ENCODE measurements at places on chromosomes 12 and 14. TPM values are rescaled to one million over a fixed set of nuclear protein-coding genes. Genes with fewer than 3 reads are reported as not detected.

Gene FBRSL1
- total RNA-seq: 58.5 TPM

Gene KRT1
- total RNA-seq: not detected

Gene RPL36AL
- total RNA-seq: 229 TPM

DNA sequence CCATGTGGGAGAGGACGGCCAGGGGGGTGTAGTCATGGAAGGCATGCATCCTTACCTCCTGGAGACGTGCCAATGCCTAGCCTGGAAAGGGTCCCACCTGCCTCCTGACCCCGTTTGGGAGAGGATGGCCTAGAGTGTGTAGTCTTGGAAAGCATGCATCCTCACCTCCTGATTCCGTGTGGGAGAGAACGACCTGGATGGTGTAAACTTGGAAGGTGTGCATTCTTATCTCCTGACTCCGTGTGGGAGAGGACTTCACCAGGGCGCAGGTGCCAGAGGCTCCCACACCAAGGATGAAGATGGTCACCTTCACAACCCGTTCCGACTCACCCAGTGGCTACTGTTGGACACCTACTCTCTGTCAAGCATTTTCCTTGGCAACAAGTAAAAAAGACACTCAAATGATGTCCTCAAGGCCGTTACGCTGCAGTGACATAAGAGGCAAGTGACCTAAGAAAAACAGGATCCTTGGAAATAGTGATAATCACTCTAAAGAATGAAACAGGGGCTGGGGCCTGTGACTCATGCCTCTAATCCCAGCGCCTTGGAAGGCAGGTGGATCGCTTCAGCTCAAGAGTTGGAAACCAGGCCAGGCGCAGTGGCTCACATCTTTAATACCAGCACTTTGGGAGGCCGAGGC is 37.5 kb upstream of the FZD10 start:
- no peaks in the 10 kb centered on the region for H3K4me1 ChIP-seq
- DNase-seq: no peak
- H3K27ac ChIP-seq: no peak overlapping the region
- H3K4me3 ChIP-seq: no peak overlapping the region
- H3K36me3 ChIP-seq: no peaks in the 10 kb centered on the region

- DNase-seq: no peak
- peaks cover 85% of the 10 kb centered on the region for H3K4me1 ChIP-seq
- peaks cover 91% of the 10 kb centered on the region for H3K36me3 ChIP-seq
- no peak overlapping the region for H3K4me3 ChIP-seq
- no peaks in the 10 kb centered on the region for H3K27me3 ChIP-seq
These were observed 5.5 kb downstream of the TAPBPL start for GRCh38 chr12:6457220-6457945.

Gene HOTAIR
- not detected for total RNA-seq

GRCh38 chr12:3944620-3945019 is 71.4 kb upstream of the PARP11 start:
- no peak overlapping the region for H3K4me3 ChIP-seq
- peaks cover 18% of the 10 kb centered on the region for H3K36me3 ChIP-seq
- peaks cover 24% of the 10 kb centered on the region for H3K4me1 ChIP-seq
- H3K27me3 ChIP-seq: peaks cover 9% of the 10 kb centered on the region

Gene KCNK13
- 0.11 TPM for total RNA-seq

Gene ESRRB
- not detected for total RNA-seq

Gene LAG3
- total RNA-seq: 43.0 TPM

- no peaks in the 10 kb centered on the region for H3K27me3 ChIP-seq
- H3K4me1 ChIP-seq: peaks cover 68% of the 10 kb centered on the region
- H3K4me3 ChIP-seq: peak overlapping the region; percentile 99
- peak overlapping the region; percentile 98 for H3K27ac ChIP-seq
These were observed 480 bp downstream of the PTPN6 start for GRCh38 chr12:6951551-6952120.

DNA sequence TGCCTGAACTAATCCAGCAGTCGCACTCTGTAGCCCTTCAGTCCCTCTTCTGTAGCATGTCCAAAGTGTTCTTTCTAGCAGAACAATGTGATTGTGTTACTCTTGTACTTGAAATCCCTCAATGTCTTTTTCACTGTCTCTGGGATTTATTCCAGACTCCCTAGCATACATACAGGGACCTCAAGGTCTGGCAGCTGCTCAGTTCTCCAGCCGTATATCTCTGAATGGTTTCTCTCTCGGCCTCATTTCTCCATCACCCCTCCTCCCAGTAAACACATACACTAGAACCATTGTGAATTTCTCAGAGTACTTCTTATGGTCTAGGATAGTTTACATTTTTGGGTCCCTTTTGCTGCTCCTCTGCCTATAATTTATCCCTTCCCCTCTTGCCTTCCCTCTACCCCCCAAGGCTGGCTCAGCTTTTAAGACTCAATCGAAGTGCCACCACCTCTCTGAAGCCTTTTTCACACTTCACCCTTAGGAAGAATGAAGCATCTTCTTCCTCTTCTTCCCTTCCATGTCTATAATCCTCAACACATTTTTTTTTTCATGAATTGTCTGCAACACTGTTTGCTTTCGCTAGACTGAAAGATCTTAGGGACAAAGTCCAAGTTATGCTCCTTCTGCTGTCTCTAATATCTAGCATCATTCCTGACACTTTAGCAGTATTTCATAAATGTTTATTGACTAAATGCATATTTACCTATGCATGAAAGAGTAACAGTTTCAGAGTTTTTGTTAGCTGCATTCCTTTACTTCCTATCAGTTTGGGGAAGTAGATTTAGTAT is 446.1 kb downstream of the ZFP36L1 start:
- H3K4me3 ChIP-seq: no peak overlapping the region
- H3K4me1 ChIP-seq: peaks cover 9% of the 10 kb centered on the region
- H3K27ac ChIP-seq: no peak overlapping the region
- no peaks in the 10 kb centered on the region for H3K27me3 ChIP-seq

Gene TMEM229B
- 9.9 TPM for total RNA-seq

Gene MANSC4
- total RNA-seq: not detected

GRCh38 chr12:110537605-110538409 is 35.7 kb downstream of the RAD9B start:
- peaks cover 18% of the 10 kb centered on the region for H3K4me1 ChIP-seq
- no peak overlapping the region for H3K4me3 ChIP-seq
- H3K27ac ChIP-seq: peak overlapping the region; percentile 43
- no peak for DNase-seq
- no peaks in the 10 kb centered on the region for H3K27me3 ChIP-seq

Gene BMP4
- total RNA-seq: not detected

DNA sequence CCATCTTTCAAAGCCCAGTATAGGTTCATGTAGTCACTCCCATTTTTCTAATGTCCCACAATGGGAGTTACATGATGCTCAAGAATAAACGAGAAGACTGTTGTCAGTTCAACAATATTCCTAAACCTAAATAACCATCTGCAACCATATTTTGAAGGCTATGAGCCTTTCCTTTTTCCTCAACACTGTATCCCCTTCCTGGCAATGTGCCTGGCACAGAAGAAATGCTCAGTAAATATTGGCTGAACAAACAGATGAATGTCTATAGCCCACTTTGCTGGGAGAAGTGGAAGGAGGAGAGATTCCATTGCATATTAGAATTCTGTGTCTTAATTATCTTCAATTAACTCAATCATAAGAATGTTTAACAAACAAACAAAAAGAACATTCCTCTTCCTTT is 6.1 kb downstream of the ARMH4 start:
- no peak overlapping the region for H3K4me3 ChIP-seq
- no peaks in the 10 kb centered on the region for H3K4me1 ChIP-seq

Gene SIX6
- total RNA-seq: not detected

GRCh38 chr14:96624661-96625425 is 122.7 kb downstream of the PAPOLA start:
- H3K36me3 ChIP-seq: no peaks in the 10 kb centered on the region
- H3K4me3 ChIP-seq: no peak overlapping the region
- DNase-seq: no peak
- H3K27ac ChIP-seq: no peak overlapping the region

Gene BDKRB2
- total RNA-seq: not detected

GRCh38 chr12:6752167-6752920 is 597 bp downstream of the MLF2 start:
- H3K27me3 ChIP-seq: peaks cover 3% of the 10 kb centered on the region
- peak overlapping the region; percentile 99 for H3K27ac ChIP-seq
- peak overlapping the region; percentile 91 for H3K4me3 ChIP-seq
- peak; percentile 57 for DNase-seq
- peaks cover 35% of the 10 kb centered on the region for H3K36me3 ChIP-seq

DNA sequence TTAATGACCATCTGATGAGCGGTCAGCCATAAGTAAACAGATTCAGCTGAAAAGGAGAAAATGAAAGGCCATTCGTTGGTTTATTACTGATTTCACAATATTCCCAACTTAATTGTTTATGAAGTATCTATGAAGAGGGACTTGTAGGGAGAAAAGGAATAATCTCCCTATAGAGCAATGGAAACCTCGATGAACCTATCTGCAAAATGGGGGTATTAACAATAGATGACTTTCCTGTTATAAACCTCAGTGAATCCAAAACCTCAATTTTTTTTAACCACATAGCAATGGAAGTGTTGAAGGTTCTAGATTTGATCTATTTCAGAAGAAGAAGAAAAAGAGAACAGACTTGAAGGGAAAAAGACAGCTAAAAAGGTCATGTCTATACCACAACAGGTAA is 2.0 kb downstream of the WIF1 start:
- no peak overlapping the region for H3K27ac ChIP-seq
- DNase-seq: no peak
- no peak overlapping the region for H3K4me3 ChIP-seq
- H3K36me3 ChIP-seq: no peaks in the 10 kb centered on the region
- peaks cover 6% of the 10 kb centered on the region for H3K4me1 ChIP-seq
- peaks cover 44% of the 10 kb centered on the region for H3K27me3 ChIP-seq

Measured in activated CD8-positive, alpha-beta T cell treated with anti-CD3 and anti-CD28 coated beads, Interleukin-2, amount 10 ng/mL, durations not matched to agents 7 days and 5 days (primary cell).